ENCODE measurements at places on chromosomes 5 and 9.

DNA sequence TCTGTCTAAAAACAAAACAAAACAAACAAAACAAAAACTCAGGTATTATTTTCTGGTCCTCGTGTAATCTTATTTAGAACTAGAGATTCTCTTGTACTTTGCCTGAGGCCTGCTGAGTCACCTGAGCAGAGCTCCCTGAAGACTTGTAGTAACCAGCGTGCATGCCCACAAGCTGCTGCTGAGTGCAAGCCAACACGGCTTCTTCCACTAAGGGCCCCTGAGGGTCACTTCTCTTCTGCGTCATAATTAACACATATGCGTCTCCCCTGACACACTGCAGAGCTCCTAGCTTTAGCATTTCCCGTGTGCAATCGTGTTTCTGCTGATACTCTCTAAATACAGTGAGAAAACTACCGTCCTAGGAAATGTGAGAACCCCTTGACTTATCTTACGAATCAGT, 10.9 kb upstream of the NDFIP1 start:
- no peak for DNase-seq

- DNase-seq = no peak
Observed at GRCh38 chr5:150313501-150313900, 10.8 kb upstream of the ARSI start.

DNA sequence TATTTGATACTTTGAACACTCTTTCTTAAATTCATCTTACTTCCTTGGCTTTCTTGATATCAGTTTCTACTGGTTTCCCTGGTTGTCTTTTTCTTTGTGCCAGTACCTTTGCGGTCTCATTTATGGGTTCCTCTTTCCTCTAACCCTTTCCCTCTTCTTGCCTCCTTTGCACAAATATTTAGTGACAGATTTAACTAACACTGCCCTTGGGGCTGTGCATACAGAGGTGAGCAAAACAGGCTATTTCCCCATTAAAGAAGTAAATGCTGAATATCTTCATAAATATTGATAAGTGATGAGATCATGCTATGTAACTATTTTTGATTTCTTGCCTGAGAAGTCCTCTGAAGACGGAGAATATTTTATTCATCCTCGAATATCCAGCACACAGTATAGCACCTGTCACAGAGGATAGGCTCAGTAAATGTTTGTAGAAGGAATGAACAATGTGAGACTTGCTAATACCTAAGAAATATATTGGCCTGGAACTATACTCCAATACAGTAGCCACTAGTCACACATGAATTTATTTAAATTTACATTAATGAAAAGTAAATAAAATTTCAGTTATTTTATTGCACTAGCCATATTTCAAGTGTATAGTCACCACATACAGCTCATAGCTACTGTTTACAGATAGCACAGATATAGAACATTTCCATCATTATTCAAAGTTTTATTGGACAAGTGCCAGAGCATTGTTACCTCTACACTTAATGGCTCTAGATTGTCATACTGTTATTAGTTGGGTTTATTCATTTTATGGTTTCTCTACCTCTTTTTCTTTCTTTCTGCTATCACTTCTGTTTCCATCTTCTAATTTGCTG, 90.4 kb downstream of the RIC1 start:
- no peak for DNase-seq

DNA sequence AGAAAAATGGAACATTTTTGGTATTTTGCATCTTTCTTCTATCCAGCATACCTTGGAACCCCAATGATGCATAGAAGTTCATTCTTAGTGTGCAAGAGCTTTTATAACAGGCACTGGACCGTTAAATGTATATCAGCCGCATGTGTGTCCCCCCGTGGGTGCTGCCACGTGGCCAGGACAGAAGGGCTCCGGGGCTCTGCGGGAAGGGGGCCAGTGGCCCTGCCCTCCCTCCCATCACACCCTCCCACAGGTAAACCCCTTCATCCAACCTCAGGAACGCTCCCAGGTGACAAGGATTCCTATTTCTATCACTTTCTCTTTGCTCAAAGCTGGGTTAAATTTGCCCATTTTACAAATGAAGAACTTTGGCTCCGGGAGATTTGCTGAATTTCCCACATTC, 393.4 kb upstream of the IRX4 start:
- no peak for DNase-seq

- DNase-seq = no peak
Observed at GRCh38 chr5:66646570-66646969, 50.4 kb downstream of the MAST4 start.

DNA sequence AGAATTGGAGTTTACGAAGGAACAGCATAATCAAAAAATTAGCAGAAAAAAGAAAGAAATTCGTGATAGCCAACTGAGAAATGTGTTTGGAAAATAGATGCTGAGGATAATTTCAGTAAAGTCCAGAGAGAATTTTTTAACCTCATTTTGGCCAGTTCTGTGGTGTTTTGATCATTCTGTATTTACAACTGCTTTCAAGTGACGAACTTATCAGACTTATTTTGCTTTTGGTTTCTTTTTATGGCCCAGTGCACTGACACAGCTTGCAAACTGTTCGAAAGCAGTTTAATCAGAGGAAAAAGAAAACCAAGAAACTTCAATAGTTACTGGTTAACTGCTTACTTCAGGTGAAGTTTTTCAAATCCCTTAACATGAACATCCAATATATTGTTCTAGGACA, 1.9 kb downstream of the SDHA start:
- no peak for DNase-seq

DNA sequence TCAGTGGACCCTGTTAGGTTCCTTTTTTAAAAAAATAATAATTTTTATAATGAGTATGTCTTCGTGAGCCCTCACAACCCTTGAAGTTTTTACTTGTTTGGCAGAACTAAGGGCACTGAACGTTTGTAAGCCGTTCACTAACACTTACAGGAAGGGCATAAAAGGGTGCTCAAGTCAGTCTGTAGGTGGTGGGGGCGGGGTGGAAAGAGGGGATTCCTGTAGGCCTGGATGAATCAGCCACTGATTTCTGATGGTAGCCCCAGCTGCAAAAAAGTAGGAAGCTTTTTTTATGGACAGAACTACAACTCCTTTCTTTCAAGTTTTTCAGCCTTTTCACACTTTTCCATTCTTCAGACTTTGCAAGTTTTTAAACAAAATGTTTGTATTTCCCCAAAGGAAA, 35.8 kb downstream of the PIK3R1 start:
- no peak for DNase-seq

DNA sequence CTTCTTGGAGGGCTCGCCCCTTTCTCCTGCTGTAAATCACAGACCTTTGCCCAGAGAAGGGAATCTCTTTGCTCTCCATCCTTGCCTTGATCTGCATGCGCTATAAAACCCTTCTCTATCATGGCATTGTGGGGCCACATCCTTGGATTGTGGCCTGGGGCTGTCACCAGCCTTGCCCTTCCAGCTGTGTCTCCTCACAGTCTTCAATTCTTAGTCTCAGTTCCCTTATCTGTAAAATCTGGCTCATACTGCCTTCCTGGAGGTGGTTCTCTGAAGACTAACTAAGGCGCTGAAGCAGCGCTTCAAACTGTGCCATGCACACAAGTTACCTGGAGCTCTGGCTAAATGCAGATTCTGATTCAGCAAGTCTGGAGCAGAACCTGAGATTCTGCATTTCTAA, 53.4 kb upstream of the RARS1 start:
- DNase-seq = no peak

DNA sequence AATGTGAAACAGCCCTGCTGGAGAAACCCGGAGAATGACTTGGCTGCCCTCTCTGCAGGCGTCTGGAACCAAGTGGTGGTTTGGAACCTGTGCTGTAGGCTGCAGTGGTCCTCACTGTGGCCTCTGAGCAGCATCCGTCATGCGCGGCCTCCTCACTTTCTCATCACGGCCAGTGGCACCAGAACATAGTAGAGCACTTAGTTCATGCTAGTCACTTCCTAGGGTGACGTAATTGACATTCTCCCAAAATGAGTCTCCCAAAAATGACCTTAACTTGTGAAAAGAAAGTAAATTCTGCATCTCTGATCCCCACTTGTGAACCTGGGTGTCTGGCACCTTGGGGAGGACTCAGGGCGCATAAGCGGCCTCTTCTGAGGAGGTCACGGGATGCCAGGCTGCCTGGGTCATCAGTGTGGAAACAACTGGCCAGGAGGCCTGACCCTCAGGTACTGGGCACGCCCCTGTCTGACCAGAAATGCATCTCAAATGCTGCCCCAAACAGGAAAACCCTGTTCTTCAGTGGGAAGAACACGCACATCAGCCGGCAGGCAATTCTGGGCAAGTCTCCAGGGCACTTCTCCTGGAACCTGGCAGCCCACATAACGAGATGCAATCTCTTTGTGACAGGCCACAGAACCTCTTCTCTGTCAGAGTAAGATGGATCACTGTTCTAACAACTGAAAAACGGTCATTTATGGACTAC, 36.6 kb upstream of the SPTLC1 start:
- no peak for DNase-seq

GRCh38 chr5:159033351-159033657, 66.4 kb downstream of the EBF1 start:
- DNase-seq = no peak

DNA sequence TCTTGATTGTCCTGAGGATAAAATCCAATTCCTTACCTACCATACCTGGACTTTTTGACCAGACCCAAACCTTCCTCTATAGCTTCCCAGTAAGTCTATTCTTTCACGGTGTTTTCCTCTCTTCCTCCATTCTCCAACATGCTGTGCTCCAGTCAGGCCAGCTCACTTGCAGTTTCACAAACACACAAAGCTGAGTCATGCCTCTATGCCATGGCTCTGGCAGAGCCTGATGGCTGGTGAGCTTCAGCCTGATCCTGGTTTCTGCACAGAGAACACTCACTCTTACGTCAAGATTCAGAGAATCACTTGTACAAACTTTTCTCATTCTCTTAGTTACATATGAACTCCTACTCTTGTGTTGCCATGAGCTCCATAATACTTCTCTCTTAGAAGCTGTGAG, 27.7 kb upstream of the PAX5 start:
- DNase-seq = no peak

- DNase-seq = no peak
Observed at GRCh38 chr9:21121079-21121478, 20.6 kb downstream of the IFNW1 start.

- DNase-seq = no peak
Observed at GRCh38 chr9:136003411-136004218, 42.4 kb upstream of the UBAC1 start.

- DNase-seq = no peak
Observed at GRCh38 chr9:25936031-25936430, 257.8 kb upstream of the TUSC1 start.

GRCh38 chr5:98308960-98309359, 464.5 kb upstream of the RGMB start:
- DNase-seq = no peak

- DNase-seq = no peak
Observed at GRCh38 chr5:132498152-132498551, 7.6 kb upstream of the IRF1 start.

GRCh38 chr5:143966280-143966679, 154.3 kb downstream of the HMHB1 start:
- no peak for DNase-seq

DNA sequence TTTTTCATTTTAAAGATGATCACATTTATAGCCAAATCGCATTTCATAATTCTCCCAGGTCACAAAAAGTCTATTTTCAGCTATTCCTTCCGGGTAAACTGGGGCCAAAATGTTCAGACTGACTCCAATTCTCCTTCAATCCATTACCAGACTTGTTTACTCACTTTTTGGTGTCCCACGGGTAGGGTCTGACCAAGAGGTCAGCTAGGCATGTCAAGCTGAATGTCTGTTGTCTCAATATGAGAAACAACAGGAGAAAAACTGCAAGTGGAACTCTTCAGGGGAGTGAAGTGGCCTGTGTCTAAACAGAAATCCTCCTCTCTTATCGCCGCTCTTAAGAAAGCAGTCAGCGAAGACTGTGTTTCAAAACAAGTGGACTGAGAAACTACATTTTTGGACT, 171.3 kb downstream of the APBA1 start:
- no peak for DNase-seq

- no peak for DNase-seq
Observed at GRCh38 chr9:107905308-107906020, 415.9 kb upstream of the KLF4 start.

DNA sequence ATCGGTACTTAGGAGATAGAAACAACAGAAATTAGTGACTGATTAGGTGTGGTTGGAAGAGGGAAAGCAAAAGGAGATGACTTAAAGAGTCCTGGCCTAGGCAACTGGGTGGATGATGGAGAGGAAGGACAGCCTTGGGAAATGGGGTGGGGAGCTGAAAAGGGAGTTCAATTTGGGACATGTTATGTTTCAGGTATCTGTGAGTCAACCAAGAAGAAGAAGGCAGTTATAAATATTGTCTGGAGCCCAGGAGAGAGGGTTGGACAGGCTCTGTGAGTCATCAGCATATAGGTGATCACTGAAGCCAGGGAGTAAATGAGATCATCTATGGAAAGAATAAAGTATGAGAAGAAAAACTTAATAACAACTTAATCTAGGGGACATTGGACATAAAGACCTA, 357.7 kb downstream of the NPR3 start:
- no peak for DNase-seq

Measured in stimulated activated CD8-positive, alpha-beta memory T cell treated with anti-CD3 and anti-CD28 coated beads, Interleukin-15, amount 100 ng/mL, for 24 hours (primary cell).